Neural crest cell (in vitro differentiated cells): ENCODE measurements at places on chromosomes 2 and 18.

DNA sequence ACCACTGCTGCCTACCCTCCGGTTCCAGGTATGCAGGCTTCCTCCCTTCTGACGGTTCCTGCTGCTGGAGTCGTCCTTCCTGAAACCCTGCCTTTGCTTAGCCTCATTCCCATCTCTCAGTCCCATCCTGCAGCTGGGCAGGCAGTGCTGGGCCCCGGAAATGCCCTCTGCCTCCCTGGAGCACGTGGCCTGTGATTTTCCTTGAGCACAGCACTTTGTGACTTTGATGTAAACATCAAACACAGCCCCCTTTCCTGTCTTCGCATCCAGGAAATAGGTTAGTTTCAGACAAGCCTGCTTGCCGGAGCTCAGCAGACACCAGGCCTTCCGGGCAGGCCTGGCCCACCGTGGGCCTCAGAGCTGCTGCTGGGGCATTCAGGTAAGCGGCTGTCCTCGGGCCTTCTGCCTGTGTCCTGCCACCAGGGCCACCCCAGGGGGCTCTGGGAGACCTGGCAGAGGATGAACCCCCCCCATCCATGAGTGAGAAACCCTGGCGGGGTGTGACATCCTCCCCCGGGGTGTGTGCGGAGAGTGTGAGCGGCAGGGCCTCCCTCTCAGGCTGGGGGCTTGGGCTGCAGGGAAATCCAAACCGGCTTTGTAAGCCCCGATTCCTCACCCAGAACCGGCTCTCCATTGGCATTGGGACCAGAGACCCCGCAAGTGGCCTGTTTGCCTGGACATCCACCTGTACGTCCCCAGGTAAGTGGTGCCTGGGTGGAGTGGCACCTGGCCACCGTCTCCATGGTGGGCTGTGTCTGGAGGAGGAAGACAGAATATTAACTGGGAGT lies at the start of gene ZAP70:
ZAP70 (plus strand) TSS at position 281 of the 788 bp plus-strand sequence. CDS start 10,461 bp downstream, outside the sequence.
- DNase-seq, result no peak

DNA sequence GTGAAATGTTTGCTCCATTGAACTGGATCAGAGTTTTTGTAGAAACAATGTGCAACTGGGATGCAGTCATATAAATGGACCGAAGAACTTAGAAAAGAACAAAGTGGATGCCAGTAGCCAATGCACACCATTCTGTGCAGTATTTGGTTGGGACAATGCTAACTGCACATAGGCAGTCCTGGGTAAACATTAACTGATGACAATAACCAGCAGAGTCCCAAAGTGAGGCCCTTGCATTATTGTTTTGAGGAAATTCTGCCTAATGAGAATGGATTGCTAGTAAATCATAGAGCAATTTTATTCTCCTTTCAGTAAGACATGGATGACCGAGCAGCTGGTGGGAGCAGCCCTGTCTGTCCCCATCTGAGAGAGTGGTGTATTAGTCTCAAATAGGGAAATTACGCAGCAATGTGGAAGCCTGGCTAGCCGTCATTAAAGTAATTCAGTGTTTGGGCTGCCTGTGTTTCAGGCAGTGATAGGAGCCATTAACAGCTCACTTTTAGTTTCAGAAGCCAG lies 94.9 kb downstream of the KCTD1 start:
- DNase-seq, result no peak

DNA sequence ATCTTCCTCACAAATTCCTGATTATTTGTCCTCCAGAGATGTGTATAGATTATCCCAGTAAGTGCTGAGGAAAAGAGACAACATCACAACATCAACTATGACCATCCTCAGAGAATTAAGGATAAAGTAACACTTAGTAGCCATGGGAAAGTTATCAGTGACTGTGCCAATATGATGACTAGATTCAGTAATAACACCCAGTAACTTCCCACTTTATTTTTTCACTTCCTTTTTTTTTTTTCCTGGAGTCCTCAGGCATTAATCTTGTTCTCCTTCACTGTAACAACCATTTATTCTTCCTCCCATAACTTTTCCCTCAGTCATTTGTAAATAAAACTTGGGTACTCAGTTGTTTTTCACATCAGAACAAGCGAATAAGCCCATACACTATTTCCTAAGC lies 16.7 kb upstream of the PID1 start:
- no peak for DNase-seq

- DNase-seq, result no peak
Observed at GRCh38 chr2:98771721-98772524, 41.0 kb upstream of the MGAT4A start.

DNA sequence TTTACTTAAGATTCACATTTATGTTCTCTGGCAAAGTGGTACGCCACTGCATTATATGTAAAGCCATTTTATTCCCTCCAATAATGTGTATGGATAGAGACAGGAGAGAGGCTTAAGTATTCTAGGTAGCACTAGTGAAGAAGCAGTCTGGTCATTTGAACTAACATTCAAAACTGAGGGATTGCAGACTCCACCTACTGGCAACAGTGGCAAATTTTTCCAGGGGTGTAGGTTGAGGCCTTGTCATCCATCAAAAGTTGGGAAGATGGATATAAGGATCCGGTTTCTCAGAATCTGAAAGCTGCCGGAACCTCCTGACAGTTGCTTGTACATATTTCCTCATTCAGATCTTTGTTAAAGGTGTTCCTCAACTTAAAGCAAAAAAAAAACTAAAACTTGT lies 465.5 kb upstream of the FSHR start:
- DNase-seq, result no peak
